AML-193 (cell line): ENCODE measurements at places on chromosomes 5 and 9.

DNA sequence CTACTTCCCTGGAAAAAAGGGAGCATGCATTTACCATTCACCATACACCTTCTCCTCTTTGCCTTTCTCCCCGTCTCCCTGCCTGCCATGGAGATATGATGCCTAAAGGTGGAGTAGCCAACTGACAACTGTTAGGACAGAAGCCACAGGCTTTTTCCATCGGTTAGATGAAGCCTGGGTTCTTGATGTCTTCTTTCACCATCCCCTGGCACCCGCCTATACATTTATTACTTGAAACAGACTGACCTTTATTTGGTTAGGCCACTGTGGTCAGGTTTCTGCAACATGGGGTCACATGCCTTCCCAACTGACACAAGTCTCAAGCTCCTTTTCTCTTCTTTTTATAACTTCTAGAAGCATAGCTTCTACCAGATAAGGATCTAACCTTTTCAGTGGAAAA lies 7.1 kb downstream of the LCP2 start:
- peak; percentile 81 for DNase-seq

DNA sequence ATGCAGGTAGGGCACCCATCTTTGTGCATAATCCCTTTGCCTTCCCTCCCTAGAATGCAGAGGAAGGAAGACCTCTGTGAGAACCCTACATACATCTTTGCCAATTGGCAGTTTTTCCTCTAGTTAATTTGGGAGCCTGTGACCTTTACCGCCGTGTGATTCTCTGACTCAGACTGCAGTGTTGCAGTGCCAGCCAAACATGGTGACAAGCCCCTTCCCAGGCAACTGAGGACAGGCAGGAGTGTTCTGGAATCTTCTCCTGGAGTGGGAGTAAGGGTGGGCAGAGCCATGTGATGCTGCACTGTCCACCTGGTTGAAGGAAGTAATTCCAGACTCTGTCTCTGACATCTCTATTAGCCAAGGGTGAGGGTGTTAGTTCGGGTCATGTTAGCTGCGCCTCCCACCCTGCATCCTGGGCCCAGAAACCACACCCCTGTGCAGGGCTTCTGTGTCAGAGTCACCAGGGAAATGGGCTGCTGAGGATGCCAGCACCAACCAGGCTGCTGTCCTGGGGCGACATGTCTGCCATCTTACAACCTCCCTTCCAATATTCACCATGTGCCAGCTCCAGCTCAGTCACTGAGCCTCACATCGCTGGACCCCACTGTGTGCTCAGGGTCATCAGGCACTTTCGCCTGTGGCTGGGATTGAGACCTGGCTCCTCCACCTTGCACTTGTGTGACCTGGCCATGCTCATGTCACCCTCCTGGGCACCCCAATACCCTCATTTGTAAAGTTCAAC lies 21.8 kb downstream of the KCNIP1 start:
- no peak for DNase-seq

- DNase-seq: no peak
Measured at GRCh38 chr5:20114526-20114925, 126.5 kb upstream of the CDH18 start.

DNA sequence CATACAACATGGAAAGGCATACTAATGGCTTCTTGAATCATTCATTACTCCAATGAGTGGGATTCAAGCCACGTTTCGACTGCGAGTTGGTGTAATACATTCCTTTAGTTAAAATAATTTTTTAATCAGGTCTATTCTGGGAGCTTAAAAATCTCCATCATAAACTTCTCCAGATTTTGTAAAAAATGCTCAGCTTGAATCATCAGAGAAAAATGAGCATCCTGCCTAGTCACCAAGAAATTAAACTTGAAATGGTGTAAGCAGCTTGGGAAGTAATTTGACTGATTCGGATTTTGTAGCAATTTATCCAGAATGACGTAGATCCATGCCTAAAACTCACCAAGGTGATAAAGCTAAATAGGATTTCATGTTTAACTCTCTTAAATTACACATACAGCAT lies 165.7 kb downstream of the SLCO4C1 start:
- no peak for DNase-seq

DNA sequence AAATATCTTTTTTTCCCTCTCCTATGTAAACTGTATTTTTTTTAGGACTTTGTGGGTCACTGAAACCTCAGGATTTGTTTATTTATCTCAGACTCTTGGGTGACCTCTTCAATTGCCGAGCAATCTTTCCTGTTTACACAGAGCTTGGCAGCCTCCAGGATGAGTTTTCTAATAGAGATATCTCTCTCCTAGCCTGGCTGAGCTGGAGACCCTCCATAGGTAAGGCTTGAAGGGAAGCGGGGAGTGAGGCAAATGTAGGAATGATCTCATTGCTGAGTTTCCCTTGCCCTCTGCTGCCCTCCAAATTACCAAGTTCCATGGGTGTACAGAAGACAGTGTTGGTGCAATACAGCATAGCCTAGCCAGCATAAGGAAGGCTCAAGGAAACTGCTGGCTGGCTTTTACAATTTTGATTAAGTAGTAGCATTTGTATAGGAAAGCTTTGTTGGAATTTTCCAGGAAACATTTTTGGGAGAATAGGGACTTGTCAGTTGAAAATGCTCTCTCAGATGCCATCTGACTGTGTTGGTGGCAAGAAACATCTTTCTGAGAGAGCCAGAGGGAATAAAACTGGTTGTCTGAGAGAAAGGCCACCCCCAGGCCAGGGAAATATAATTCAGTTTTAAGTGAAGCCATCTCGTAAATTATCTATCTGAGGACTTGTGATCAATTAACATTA lies 116.0 kb downstream of the NMUR2 start:
- DNase-seq: no peak

DNA sequence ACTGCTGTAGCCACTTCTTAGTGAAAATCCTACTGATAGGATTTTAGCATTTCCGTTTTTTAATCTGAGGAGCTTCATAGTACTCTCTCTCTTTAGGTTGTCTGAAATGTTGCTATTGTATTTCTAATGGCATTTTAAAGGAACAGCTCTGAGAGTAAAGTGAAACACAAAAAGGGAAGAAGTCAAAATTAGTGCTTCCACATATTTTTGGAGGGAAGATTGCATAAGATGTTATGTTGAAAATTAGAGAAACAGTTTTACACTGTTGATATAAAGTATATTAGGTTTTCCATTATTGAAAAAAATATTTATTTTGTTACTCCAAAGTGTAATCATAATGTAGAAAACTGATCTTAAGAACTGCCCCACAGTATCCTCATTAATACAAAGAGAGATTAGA lies 525.1 kb downstream of the TAF11L14 start:
- DNase-seq: no peak

DNA sequence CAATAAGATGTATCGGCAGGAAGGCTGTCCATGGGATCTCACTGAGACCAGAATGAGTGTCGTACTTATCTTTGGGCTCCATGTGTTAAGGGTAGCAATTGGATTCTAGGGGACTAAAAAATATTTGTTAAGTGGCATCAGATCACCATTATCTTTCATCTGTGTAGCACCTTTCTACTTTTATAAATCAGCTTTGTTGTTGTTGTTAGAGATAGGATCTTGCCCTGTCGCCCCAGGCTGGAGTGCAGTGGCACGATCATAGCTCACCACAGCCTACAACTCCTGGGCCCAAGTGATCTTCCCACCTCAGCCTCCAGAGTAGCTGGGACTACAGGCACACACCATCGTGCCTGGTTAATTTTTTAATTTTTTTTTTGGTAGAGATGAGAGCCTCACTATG lies 220.5 kb downstream of the SMARCA2 start:
- DNase-seq: no peak

DNA sequence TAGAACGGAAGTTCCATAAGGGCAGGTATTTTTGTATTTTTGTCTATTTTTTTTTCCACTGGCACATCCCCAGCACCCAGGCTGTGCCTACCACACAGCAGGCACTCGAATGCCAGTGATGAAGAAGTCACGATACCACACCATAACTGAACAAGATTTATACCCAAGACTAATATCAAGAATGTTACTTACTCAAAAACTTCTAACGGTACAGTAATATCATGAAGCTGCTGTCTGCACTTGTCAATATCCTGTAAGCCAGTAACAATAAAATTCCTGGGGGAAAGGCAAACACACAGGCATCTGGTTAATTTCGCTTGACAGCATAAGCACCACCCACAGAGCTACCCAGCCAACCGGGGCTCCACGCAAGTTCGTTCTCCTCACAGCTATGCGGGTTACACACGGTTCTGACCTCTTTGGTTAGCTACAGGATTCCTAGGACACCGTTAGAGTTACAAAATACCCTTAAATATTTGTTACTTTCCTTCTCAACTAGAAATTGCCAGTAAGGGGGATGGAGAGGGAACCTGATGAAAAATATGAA lies 1.3 kb downstream of the MED10 start:
- DNase-seq: no peak

DNA sequence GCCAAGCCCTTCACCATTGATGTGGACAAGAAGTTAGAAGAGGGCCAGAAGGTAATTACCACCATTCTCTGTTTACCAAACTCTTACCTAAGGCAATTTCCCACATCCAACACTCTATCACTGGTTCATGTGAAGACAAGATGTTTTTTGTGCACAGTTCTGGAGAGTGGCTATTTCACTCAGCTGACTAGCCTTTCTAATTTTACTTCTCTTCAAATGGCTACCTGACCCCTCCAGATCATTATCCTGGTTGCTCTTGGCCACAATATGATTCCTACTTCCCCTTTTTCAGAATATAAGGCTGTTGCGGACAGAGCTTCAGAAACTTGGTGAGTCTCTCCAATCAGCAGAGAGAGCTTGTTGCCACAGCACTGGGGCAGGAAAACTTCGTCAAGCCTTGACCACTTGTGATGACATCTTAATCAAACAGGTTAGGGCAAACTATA lies 7.1 kb downstream of the KIF20A start:
- peak; percentile 55 for DNase-seq

- no peak for DNase-seq
Measured at GRCh38 chr9:134895567-134895907, 14.9 kb downstream of the FCN2 start.

DNA sequence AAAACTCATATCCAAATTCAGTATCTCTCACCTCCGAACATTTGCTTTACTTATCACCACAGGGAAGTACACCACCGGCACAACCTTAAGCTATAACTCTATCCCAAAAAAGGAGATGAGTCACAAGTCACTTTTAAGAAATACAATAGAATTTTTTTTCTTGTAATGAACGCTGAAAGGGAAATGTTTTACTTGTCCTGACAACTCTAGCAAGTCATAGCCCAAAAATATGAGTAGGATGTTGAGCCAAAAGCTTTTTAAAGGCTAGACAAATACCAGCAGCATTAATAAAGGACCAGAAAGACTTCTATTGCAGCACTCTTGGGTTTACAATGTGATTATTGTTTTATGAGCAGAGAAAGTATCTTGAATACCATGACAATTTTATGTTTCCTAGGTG lies 147.3 kb upstream of the FST start:
- no peak for DNase-seq

GRCh38 chr5:32511776-32512374 lies 67.3 kb upstream of the ZFR start:
- DNase-seq: no peak

- DNase-seq: no peak
Measured at GRCh38 chr5:1193591-1193985, 7.8 kb upstream of the SLC6A19 start.

DNA sequence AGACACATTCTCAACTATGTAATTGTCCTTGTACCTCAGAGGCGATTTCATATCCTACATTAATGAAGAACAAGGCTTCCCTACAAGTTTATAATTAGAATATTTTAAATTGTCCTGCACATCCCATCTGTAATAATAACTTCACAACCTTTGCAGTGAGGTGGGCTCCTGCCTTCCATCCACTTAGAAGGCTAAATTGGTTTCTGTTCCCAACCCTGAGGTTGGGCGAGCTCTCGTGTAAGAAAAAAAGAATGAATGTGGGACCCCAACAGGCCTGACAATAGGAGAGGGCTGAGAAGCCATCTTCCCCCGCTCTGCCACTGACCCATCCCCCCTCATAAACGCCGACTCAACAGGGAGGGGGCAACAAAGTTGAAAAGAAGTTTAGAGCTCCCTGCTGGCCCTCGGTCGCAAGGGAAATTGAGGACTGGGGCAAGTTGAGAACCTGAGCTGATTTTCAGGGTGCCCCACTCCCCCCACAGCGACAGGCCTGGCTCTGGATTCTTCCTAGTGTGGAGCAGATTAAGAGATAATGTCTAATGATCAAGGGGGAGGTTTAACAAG lies 9.4 kb downstream of the BARHL1 start:
- DNase-seq: no peak

DNA sequence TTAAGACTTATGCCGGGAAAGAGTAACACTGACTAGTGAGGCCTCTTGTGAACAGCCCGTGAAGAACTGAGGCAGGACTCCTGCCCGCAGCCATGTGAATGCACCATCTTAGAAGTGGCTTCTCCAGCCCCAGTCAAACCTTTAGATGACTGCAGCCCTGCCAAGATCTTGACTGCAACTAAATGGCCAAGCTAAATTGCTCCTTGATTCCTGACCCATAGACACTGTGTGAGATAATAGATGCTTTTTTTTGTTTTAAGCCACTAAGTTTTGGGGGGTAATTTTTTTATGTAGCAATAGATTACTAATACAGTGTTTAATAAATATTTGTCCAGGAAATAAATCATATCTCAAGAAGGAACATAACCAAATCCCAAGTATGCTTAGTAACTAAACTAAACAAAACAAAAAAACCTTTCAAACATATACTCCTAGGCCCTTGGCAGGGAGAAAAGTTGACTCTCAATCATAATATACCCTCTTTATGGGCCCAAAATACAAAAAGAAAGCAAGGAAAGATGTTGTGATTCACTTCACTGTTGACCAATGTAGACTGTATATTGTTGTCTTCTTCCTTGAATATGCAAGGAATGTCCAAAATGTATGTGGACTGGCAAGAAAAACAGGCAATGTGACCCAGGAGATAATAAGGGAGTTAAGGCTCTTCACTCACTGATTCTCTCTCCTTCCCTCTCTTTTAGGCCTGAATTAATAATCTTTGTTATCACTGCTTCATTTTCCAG lies 79.7 kb upstream of the ZNF366 start:
- DNase-seq: no peak

DNA sequence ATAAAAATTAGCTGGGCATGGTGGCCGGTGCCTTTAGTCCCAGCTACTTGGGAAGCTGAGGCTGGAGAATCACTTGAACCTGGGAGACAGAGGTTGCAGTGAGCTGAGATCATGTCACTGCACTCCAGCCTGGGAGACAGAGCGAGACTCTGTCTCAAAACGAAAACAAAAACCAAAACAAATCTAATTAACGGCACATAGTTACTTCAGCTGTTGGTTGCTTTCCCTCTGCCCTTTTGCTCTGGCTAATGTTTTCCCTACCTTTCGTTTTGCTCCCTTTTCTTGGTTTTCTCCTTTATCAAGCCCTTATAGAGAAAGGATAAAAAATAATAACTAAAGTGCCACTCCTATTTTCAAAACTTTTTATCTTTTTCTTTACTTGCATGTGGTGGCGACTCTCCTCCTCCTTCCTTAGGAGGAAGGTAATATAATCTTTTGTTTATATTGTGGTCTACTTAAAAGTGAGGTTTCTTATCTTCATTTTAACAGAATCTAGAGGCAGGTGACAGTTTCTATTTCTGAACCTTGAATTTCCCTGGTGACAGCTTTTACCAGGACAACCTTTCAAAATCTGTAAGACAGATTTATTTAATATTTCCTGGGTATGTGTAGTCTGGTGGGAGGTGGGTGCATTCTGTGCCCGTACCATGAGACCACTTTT lies 125.4 kb downstream of the ARHGEF28 start:
- no peak for DNase-seq

- DNase-seq: no peak
Measured at GRCh38 chr5:158943057-158943456, 156.7 kb downstream of the EBF1 start.

- DNase-seq: no peak
Measured at GRCh38 chr5:177085985-177086653, 596 bp upstream of the FGFR4 start.

- DNase-seq: no peak
Measured at GRCh38 chr5:103428411-103428871, 134.1 kb downstream of the NUDT12 start.
